Central memory CD4-positive, alpha-beta T cell (primary cell): ENCODE measurements at places on chromosomes 6 and 20.

GRCh38 chr6:33962246-33963027 is 158.6 kb upstream of the MLN start:
- no peak for DNase-seq

DNA sequence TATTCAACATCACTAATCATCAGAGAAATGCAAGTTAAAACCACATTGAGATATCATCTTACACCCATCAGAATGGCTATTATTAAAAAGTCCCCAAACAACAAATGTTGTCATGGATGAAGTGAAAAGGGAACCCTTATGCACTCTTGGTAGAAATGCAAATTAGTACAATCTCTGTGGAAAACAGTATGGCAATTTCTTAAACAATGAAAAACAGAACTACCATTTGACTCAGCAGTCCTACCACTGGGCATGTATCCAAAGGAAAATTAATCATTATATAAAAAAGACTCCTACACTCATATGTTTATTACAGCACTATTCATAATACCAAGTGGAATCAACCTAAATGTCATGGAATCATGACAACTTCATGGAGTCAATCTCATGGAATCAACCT is 611.3 kb upstream of the GJE1 start:
- no peak for DNase-seq

DNA sequence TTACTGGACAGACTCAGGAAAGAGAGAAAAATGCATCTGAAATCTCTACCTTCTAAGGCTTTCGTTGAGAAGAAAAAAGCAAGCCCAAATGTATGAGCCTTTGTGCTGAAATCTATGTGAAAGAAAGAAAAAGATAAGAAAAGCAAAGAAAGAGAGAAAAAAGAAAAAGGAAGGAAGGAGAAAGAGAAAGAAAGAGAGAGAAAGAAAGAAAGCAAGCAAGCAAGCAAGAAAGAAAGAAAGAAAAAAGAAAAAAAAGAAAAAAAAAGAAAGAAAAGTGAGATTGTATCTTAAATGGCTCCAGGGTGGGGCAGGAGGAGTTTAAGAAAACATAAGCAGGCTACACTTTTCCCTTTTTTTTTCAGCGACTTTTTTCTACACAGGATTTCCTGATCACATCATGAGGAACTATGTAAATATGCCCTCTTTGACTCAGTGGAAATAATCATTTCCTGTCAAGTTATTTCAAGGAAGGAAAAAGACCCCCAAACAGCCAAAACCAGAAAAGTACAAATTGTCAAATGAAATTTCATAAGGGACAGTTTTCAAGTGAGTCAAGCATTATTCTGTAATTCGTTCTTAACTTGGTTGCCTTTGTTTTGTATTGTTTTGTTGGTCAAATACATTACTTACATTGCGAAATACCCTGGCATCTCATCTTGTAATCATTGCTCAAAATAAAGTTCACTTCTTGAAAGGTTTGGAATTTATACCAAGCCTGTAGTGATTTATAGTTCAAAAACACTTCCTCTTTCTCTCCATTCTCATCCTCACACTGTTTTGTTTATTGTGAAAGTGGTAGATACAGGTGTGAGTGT is 79.5 kb upstream of the RNF217 start:
- no peak for DNase-seq

GRCh38 chr6:36056178-36056577 is 28.6 kb downstream of the MAPK14 start:
- no peak for DNase-seq

DNA sequence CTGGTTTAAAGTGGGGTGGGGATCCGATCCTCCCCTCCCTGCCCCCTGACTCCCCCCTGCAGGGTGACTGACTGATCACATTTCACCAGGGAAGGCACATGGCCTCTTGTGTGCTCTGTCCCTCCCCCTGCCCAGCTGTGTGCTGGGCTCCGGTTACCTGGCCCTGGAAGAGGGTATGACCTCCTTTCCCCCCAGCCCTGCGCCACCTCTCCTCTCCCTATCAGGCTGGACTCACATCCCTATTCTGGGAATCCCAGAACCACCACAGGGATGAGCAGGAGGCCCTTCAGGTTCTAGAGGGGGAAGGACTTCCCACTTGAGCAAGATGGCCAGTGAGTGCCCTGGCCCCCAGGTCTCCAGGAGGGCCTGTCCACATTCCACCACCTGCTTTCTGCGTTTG is 2.1 kb upstream of the IP6K3 start:
- DNase-seq: no peak

DNA sequence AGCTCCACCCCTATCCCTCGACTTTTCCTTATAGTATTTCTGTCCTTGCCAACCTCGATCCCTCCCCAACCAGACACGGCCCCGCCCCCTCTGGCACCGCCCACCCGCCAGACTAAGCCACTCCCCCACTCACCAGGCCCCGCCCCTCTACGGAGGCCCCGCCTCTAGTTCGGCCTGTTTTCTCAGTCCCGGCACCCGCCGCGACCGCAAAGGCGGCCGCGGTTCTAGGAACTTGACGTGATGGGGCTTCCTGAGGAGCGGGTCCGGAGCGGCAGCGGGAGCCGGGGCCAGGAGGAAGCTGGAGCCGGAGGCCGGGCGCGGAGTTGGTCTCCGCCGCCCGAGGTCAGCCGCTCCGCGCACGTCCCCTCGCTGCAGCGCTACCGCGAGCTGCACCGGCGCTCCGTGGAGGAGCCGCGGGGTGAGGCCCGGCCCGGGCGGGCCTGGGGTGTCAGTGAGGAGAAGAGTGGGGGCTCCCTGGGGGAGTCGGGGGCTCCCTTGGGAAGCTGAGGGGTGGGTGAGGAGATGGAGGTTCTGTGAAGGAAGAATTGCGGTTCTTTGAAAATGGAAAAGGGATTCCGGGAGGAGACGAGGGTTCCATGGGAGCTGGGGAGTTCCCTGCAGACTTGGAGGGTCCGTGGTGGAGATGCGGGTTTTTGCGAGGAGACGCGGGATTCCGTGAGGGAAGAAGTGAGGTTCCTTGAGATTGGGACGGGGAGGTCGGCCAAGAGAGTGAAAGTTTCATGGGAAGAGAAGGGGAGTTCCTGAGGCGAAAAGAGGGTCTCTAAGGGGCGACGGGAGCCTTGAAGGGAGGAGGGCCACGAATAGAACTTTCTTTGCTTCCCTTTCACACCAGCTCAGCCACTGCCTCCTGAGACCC is at the start of gene ACSS2:
Gene ACSS2 (plus strand): TSS at position 207 of the 877 bp plus-strand sequence. CDS start 34 bp downstream, at position 241.
- peak; percentile 88 for DNase-seq

- no peak for DNase-seq
Measured at GRCh38 chr6:82083646-82084045, 163.9 kb downstream of the IBTK start.

- DNase-seq: no peak
Measured at GRCh38 chr6:26122402-26122792, 35.2 kb downstream of the HFE start.

DNA sequence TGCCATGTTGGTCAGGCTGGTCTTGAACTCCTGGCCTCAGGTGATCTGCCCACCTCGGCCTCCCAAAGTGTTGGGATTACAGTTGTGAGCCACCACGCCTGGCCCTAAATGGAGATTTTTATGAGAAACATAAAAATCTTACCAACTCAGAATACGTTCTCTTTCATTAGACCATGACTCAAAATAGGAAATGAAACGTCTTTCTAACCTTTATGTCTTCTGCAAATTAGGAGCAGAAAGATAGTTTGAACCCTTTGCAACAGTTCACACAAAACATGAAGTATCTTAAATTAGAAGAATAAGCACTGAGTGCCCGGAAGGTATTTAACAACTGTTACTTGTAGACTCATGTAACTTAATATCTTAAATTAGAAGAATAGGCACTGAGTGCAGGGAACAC is 48.3 kb downstream of the AHI1 start:
- no peak for DNase-seq

DNA sequence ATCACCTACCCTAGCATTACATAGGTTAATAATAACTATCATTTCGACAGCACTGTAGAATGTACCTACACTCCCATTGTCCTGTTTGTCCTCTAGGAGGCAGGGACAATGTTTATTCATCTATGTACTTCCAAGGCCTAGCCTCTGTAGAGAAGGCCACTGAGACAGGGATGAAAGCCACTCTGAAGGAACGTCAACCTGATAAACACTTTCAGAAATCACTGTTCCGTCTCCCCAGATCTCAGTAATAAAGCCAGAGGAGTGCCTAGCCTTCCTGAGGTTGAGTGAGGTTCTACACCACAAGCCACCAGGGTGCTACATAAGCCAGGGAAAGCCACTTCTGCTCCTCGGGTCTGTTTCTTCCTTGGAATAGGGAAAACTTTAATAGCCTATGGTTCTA is 44.8 kb downstream of the POPDC3 start:
- no peak for DNase-seq

DNA sequence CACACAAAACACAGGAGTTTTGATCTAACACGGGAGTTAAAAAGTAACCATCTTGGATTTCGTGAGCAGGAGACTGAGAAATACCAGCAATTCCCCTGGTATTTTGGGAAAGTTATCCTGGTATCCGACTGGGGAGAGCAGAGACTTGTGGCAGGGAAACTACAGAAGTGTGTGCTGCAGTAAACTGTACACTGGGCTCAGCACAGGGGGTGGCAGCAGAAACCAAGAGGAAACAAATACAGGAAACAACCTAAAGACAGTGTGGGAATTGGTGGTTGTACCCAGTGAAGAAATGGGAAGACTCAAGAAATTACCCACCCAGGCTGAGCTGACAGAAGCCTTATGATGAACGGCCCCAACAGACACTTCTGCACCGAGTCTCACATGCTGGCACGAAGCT is 109.8 kb downstream of the CHD6 start:
- no peak for DNase-seq

- no peak for DNase-seq
Measured at GRCh38 chr6:156852858-156853216, 75.7 kb downstream of the ARID1B start.

DNA sequence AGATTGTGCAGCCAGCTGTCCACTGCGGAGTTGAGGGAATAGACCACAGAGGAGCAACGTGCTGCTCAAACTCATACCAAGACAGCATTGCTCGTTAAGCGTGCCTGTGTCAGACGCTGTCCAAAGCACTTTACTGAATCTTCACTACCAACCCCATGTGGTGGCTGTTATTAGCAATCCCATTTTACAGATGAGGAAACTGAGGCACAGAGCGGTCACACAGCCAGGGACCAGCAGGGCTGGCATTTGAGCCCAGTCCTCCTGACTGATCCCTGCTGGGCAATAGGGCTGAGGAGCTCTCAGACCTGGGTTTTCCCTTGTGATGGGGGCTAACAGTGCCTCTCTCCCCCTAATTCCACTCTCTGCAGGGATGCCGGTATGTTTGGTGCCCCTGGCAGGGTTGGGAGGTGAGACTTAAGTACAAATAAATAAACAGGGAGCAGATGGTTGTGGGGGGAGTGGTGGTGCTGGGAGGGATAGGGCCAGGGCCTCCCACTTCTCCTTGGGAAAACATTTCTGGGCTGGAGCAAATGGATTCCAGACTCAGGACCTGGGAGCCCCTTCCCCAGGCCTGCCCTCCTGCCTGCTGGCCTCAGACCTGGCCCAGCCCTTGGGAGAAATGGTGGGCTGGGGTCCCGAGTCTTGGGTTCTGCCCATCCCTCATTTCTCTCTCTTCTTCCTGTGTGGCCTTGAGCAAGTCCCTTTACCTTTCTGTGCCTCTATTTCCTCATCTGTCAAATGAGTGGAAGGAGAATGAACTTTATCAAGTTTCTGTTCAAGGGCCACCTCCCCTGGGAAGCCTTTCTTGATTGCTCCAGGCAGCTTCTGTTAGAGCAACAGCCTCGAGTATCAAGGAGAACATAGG is 17.7 kb downstream of the SRXN1 start:
- DNase-seq: no peak

GRCh38 chr6:47655719-47656595 is 42.4 kb upstream of the ADGRF4 start:
- DNase-seq: no peak
